ENCODE measurements at places on chromosomes 4 and X. TPM values are rescaled to one million over a fixed set of nuclear protein-coding genes. Genes with fewer than 3 reads are reported as not detected.

The HSFX1 gene
- total RNA-seq: 1.2 TPM

The REELD1 gene
- total RNA-seq: 0.12 TPM

The IRF2 gene
- 125 TPM for total RNA-seq

The FATE1 gene
- not detected for total RNA-seq

The GLRA2 gene
- not detected for total RNA-seq

The XK gene
- 0.15 TPM for total RNA-seq

The IRS4 gene
- not detected for total RNA-seq

The CXCL6 gene
- total RNA-seq: not detected

The RASSF6 gene
- not detected for total RNA-seq

The TMSB4X gene
- 14,146 TPM for total RNA-seq

The SORCS2 gene
- total RNA-seq: not detected

The UCP1 gene
- not detected for total RNA-seq

The SHROOM2 gene
- not detected for total RNA-seq

The REPS2 gene
- total RNA-seq: not detected

The CXCL10 gene
- 10.5 TPM for total RNA-seq

The DCAF4L1 gene
- 0.32 TPM for total RNA-seq

The GPR173 gene
- not detected for total RNA-seq

The C4orf36 gene
- total RNA-seq: not detected

The USP17L21 gene
- total RNA-seq: not detected

The SUPT20HL1 gene
- total RNA-seq: not detected

The PASD1 gene
- not detected for total RNA-seq

The PWWP3B gene
- not detected for total RNA-seq

The SAGE1 gene
- not detected for total RNA-seq

The PDZD4 gene
- 0.39 TPM for total RNA-seq

The CYBB gene
- total RNA-seq: 0.32 TPM

The DUX4 gene
- not detected for total RNA-seq

The GABRG1 gene
- not detected for total RNA-seq

The ALB gene
- not detected for total RNA-seq

The CNKSR2 gene
- total RNA-seq: 6.5 TPM

The L1CAM gene
- 9.7 TPM for total RNA-seq

The ASB11 gene
- not detected for total RNA-seq

The TAF7L gene
- total RNA-seq: 0.29 TPM

The XAGE1B gene
- total RNA-seq: not detected

The SLC34A2 gene
- total RNA-seq: not detected

The VSIG4 gene
- total RNA-seq: not detected

The EMCN gene
- total RNA-seq: not detected

The NIPAL1 gene
- 0.85 TPM for total RNA-seq

The PAGE2B gene
- 0.63 TPM for total RNA-seq

The MAGEB17 gene
- not detected for total RNA-seq

The SLC25A4 gene
- total RNA-seq: 1.7 TPM

The RNF175 gene
- not detected for total RNA-seq

The DCLK2 gene
- 0.15 TPM for total RNA-seq

The MAB21L2 gene
- not detected for total RNA-seq

The FGFBP2 gene
- total RNA-seq: 7.0 TPM

The CFI gene
- not detected for total RNA-seq

The TCEAL6 gene
- not detected for total RNA-seq

The PCDH7 gene
- not detected for total RNA-seq

The SRD5A3 gene
- 9.0 TPM for total RNA-seq
